Endothelial cell (in vitro differentiated cells): ENCODE measurements at places on chromosomes 13 and 19. TPM values are rescaled to one million over a fixed set of nuclear protein-coding genes. Genes with fewer than 3 reads are reported as not detected.

The LYPD3 gene
- 0.67 TPM for total RNA-seq

The IGFL3 gene
- not detected for total RNA-seq

DNA sequence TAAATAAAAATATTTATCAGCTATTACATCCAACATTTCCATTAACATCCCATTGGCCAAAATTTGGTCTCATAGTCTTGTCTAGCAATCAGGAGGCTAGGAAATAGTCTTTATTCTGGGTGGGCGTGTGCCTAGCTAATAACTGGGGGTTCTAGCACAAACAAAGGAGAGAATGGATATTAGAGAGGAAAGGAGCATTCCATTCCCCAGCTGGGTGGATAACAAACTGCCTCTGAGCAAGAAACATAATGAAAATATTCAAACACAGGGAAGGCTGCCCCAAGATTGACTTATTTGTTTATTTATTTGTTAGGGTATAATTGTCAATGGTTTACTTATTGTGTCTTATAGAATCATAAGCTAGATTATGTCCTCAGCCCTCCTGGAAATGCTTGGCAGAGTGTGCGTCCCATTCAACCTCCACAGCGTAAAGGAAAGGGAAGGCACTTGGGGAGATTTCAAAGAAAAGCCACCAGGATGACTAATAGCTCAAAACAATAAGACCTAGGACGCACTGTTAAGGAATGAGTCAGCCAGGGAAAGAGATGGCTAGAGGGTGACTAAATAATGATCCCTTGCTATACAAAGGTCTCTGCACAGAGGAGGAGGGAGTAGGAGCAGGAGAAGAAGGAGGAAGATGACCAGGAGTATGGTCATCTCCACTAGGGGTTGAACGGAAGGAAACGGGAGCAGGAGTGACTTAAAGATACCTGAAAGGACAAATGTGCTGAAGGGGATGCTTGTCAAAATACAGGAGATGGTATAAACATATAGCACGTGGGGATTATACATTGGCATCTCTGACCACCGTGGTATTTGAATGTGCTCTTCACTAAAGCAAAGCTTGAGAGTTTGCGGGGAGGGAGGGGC, 23.5 kb upstream of the USP12 start:
- no peak for DNase-seq
- peak overlapping the region; percentile 82 for H3K27ac ChIP-seq
- H3K36me3 ChIP-seq: no peaks in the 10 kb centered on the region
- H3K27me3 ChIP-seq: no peaks in the 10 kb centered on the region
- no peak overlapping the region for H3K4me3 ChIP-seq
- H3K4me1 ChIP-seq: peaks cover 16% of the 10 kb centered on the region

- no peaks in the 10 kb centered on the region for H3K36me3 ChIP-seq
- DNase-seq: no peak
These were observed 110.8 kb downstream of the RXFP2 start for GRCh38 chr13:31850041-31850555.

The CAMSAP3 gene
- 9.3 TPM for total RNA-seq

The NPAS1 gene
- 1.0 TPM for total RNA-seq

DNA sequence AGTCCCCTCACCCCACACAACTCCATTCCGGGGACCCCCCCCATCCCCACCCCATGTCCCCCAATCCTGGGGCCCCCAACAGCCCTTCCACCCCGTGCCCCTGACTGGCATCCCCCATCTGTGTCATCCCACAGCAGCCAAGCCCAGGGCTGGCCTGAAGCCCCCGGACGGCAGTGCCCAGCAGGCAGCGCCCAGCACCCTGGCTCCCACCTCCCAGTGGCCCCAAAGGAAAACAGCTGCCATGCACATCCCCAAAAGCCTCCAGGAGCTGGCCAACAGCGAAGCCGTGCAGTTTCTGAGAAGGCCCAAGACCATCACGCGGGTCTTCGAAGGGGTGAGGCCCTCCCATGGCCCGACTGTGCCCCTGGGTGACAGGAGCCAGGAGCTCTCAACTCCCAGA, 1.4 kb downstream of the SYNGR4 start:
- H3K4me1 ChIP-seq: peaks cover 2% of the 10 kb centered on the region
- peaks cover 1% of the 10 kb centered on the region for H3K27me3 ChIP-seq
- H3K36me3 ChIP-seq: no peaks in the 10 kb centered on the region
- no peak for DNase-seq

The GRK1 gene
- 0.54 TPM for total RNA-seq

The PALM gene
- total RNA-seq: 42.0 TPM

DNA sequence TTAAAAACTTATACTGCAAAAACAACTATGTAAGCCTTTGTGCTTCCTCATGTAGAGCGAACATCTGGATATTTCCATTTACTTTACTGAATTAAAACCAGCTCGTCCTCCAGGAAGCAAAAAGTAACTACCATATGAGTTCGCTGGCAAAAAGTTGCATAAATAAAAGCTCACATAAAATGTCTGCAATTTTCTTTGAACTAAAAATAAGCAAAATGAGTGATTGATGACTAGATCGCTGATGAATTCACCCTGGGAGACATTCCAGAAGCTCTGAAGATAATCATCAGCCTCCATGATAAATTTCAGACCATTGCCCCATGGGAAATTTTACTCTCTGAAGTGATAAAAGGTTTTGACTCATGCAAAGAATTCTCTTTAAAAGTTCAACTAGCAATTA, 67.3 kb upstream of the SACS start:
- DNase-seq: no peak
- H3K4me3 ChIP-seq: no peak overlapping the region
- peaks cover 4% of the 10 kb centered on the region for H3K4me1 ChIP-seq
- H3K27me3 ChIP-seq: no peaks in the 10 kb centered on the region
- H3K27ac ChIP-seq: no peak overlapping the region

The KIR3DL2 gene
- not detected for total RNA-seq

- H3K27me3 ChIP-seq: peaks cover 13% of the 10 kb centered on the region
- H3K4me3 ChIP-seq: peak overlapping the region; percentile 98
- peaks cover 24% of the 10 kb centered on the region for H3K4me1 ChIP-seq
- peak overlapping the region; percentile 93 for H3K27ac ChIP-seq
- DNase-seq: peak; percentile 13
- peaks cover 34% of the 10 kb centered on the region for H3K36me3 ChIP-seq
These were observed 601 bp upstream of the ZNF749 start for GRCh38 chr19:57434386-57435061.

GRCh38 chr13:42990291-42991232, 1.5 kb downstream of the EPSTI1 start:
- no peaks in the 10 kb centered on the region for H3K4me1 ChIP-seq
- H3K27me3 ChIP-seq: peaks cover 2% of the 10 kb centered on the region
- no peak overlapping the region for H3K4me3 ChIP-seq
- no peak overlapping the region for H3K27ac ChIP-seq
- no peaks in the 10 kb centered on the region for H3K36me3 ChIP-seq
